ENCODE measurements at places on chromosomes 6 and 20.

GRCh38 chr20:51930775-51931174 is 128.5 kb upstream of the SALL4 start:
- no peak overlapping the region for H3K27ac ChIP-seq
- no peaks in the 10 kb centered on the region for H3K27me3 ChIP-seq
- DNase-seq: no peak
- no peaks in the 10 kb centered on the region for H3K36me3 ChIP-seq

DNA sequence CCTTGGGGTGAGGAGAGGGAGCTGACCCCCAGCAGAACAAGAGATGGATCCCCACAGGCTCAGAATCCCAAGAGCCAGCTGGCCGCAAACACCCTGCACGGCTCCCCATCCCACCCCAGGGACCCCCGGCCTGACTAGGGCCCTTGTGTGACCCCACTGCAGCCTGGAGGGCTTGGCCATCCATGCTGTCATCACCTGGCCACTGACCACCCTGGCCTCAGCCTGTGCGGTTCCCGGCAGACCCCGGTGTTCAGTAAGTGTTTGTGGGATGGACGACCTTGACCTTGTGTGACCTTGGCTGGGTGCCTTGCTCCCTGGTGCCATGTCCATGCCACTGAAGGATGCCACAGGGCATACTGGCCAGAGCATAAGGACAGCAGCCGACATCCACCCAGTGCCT is 328.3 kb downstream of the TAF4 start:
- H3K4me1 ChIP-seq: peaks cover 13% of the 10 kb centered on the region
- no peak overlapping the region for H3K4me3 ChIP-seq
- H3K36me3 ChIP-seq: no peaks in the 10 kb centered on the region
- no peaks in the 10 kb centered on the region for H3K27me3 ChIP-seq

DNA sequence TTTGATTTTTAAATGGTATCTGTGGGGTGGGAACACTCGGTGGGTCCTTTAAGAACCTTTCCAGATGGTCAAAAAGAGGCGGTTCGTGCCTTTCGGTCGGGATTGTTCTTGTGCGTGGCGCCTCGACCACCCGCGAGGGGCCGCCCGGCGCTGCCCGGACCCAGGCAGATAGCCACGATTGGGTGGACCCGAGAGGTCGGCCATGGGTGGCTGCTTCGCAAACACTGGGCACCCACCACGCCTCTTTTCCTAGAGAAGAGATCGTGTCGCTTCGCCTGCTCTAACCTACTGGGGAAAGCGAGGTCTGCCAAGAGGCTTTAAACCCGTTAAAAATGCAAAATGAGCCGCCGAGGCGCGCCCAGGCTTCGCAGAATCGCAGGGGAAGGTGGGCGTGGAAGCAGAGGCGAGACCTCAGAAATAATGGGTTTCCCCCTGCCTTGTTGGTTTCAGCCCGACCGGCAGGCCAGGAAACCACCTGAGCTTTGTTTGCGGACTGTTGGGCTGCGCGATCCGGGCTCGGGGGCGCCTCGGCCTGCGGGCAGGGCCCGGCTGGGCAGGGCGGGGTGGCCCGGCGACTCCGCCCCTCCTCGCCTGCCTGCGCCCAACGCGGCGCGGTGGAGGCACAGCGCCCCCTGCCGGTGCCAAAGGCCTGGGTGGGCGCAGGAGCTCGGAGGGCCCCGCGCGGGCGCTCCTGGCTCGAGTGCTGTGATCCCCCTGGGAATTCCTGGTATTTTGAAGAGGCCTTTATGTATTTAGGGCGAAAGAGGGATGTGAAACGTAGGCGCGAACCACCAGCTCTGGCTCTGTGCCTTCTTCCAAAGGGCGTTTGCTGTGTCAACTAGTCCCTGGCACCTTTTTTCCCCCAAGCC is 1.6 kb downstream of the MARCKS start:
- DNase-seq: peak; percentile 94
- H3K27me3 ChIP-seq: no peaks in the 10 kb centered on the region
- peak overlapping the region; percentile 94 for H3K4me3 ChIP-seq
- H3K27ac ChIP-seq: peak overlapping the region; percentile 98
- peaks cover 10% of the 10 kb centered on the region for H3K4me1 ChIP-seq

GRCh38 chr6:16473908-16474771 is 235.8 kb downstream of the GMPR start:
- no peaks in the 10 kb centered on the region for H3K36me3 ChIP-seq
- H3K27me3 ChIP-seq: no peaks in the 10 kb centered on the region
- no peak overlapping the region for H3K27ac ChIP-seq
- H3K4me3 ChIP-seq: no peak overlapping the region
- peaks cover 2% of the 10 kb centered on the region for H3K4me1 ChIP-seq
- no peak for DNase-seq

DNA sequence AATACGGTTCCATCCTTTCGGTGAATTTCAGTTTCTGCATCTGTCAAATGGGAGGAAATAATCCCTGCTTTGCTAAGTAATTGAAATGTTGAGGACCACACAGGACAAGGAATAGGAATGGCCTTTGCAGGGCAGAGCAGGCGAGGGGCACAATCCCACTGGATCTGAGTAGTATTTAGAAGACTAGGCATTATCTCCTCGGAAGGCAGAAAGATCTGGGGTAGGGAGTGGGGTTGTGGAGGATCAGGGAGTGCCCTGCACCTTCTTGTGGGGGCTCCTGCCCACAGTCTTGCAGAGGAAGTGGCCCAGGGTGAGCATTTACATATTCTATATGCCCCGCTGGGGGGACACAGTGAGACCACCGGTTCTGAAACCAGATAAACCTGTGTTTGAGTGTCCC is 87.1 kb upstream of the SIRPA start:
- no peaks in the 10 kb centered on the region for H3K36me3 ChIP-seq
- H3K4me3 ChIP-seq: no peak overlapping the region
- H3K27ac ChIP-seq: no peak overlapping the region
- H3K27me3 ChIP-seq: no peaks in the 10 kb centered on the region
- DNase-seq: no peak
- peaks cover 18% of the 10 kb centered on the region for H3K4me1 ChIP-seq

GRCh38 chr6:170162775-170163404 is 128.0 kb downstream of the DLL1 start:
- no peaks in the 10 kb centered on the region for H3K36me3 ChIP-seq
- H3K4me3 ChIP-seq: no peak overlapping the region
- no peaks in the 10 kb centered on the region for H3K27me3 ChIP-seq
- no peak for DNase-seq

- peak within 1 kb of the TSS; percentile 90 for H3K27ac ChIP-seq
- H3K27me3 ChIP-seq: no peaks in the 10 kb centered on the region
- H3K4me1 ChIP-seq: peaks cover 14% of the 10 kb centered on the region
- H3K4me3 ChIP-seq: peak within 1 kb of the TSS; percentile 67
- peaks cover 42% of the 10 kb centered on the region for H3K36me3 ChIP-seq
Measured at GRCh38 chr6:44257025-44257752, at the start of gene SLC35B2. Gene SLC35B2, minus strand, starts transcription at chr6:44257528. Its CDS starts 118 bp downstream, at chr6:44257410.

DNA sequence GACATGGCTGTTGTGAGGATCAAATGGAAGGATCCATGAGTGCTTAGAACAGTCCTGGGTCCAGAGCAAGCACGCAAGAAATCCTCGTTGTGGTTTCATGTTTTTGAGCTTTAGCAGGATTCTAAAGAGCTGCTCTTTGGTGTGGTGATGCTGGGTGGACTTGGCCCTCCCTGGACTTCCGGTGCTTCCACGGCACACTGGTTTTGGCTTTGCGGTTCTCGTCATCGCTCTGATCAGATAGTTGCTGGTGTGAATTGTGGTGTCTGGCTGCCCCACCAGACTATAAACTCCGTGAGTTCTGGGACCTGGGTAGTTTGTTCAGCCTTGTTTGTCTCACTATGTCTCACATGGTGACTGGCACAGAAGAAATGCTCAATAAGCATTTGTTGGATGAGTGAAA is 3.3 kb downstream of the HNF4A start:
- no peaks in the 10 kb centered on the region for H3K4me1 ChIP-seq
- DNase-seq: no peak
- H3K27me3 ChIP-seq: peaks cover 24% of the 10 kb centered on the region
- H3K4me3 ChIP-seq: no peak overlapping the region

DNA sequence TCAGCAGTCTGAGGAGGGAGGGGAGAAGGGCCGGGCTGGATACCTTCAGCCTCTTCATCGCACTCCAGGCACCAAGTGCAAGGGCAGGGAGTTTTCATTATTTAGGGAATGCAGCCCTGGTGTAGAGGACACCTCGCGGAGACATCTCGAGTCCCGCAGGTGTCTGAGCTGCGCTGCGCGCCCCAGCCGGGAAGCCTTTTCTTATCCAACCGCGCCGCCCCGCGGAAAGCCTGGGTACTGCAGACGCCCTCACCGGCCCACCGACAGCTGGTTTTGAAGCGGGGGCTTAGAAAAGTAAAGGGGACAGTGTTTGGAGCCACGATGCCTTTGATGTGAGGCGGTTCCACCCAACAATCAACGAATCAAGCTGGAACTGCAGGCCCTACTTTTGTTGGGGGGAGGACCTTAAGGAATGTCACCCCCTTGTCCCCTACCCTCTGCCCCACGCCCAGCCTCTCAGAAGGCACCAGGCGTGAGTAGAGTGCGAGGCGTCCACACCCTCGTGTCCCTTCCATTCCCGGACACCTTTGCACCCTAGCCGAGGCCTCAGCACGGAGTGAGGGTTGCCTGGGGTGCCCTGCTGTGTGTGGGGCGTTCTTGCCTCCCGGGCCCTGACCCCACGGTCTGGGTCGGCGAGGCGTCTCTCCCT is 8.6 kb downstream of the NKX2-2 start:
- H3K27ac ChIP-seq: no peak overlapping the region
- no peaks in the 10 kb centered on the region for H3K36me3 ChIP-seq
- peaks cover 6% of the 10 kb centered on the region for H3K4me1 ChIP-seq
- peak; percentile 78 for DNase-seq
- peaks cover 74% of the 10 kb centered on the region for H3K27me3 ChIP-seq
- peak overlapping the region; percentile 39 for H3K4me3 ChIP-seq

DNA sequence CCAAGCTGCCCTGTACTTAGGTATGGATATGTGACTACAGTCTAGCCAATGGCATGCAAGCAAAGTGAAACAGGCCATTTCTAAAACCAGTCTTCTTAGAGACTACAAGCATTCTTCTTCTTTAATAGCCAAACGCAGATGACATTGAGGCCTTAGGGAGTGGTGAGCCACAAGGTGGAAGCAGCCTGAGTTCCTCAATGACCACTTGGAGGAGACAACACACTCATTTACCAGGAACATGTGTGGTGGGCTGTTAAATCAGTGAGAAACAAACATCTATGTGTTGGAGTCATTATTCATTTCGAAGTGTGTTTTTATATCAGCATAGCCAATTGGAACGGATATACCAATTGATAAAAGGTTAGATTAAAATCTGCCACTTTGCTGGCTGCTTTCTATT is 122.0 kb downstream of the GFRAL start:
- H3K27me3 ChIP-seq: no peaks in the 10 kb centered on the region
- H3K27ac ChIP-seq: no peak overlapping the region
- no peak overlapping the region for H3K4me3 ChIP-seq

- peaks cover 7% of the 10 kb centered on the region for H3K4me1 ChIP-seq
- peak; percentile 61 for DNase-seq
- H3K27ac ChIP-seq: no peak overlapping the region
- no peaks in the 10 kb centered on the region for H3K36me3 ChIP-seq
Measured at GRCh38 chr20:20824924-20825584, 112.6 kb upstream of the RALGAPA2 start.

GRCh38 chr6:144063246-144063743 is 32.1 kb downstream of the SF3B5 start:
- H3K4me3 ChIP-seq: peak overlapping the region; percentile 55
- H3K27me3 ChIP-seq: no peaks in the 10 kb centered on the region
- DNase-seq: no peak
- H3K4me1 ChIP-seq: peaks cover 5% of the 10 kb centered on the region
- H3K27ac ChIP-seq: no peak overlapping the region
- no peaks in the 10 kb centered on the region for H3K36me3 ChIP-seq

DNA sequence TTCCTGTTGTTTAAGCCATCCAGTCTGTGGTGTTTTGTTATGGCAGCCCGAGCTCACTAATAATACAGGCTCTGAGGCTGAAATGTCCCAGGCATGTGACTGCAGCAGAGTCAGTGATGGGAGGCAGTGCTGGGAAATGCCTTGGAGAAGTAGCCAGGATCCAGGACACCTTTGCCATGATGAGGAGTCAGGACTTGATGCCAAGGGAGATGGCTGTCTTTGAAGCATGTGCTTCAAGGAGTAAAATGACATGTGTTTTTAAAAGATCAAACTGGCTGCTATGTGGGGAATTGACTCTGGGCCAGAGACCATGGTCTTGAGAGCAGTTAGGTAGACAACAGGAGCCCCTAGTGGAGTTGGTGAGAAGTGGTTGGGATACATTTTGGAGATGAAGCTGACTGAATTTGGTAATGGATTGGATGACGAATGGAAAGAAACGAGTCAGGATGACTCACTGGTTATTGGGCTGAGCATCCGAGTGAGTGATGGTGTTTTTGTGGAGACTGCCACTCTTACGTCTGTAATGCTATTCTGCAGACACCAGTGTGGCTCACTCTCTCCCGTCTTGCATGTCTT is 322.2 kb downstream of the PLCB1 start:
- no peaks in the 10 kb centered on the region for H3K27me3 ChIP-seq
- DNase-seq: peak; percentile 9
- H3K27ac ChIP-seq: no peak overlapping the region
- H3K36me3 ChIP-seq: no peaks in the 10 kb centered on the region
- H3K4me3 ChIP-seq: no peak overlapping the region

All from neuronal stem cell (in vitro differentiated cells).